Glutamatergic neuron (in vitro differentiated cells): ENCODE measurements at places on chromosomes 2 and 18. TPM values are rescaled to one million over a fixed set of nuclear protein-coding genes. Genes with fewer than 3 reads are reported as not detected.

The EFR3B gene
- 22.9 TPM for total RNA-seq

DNA sequence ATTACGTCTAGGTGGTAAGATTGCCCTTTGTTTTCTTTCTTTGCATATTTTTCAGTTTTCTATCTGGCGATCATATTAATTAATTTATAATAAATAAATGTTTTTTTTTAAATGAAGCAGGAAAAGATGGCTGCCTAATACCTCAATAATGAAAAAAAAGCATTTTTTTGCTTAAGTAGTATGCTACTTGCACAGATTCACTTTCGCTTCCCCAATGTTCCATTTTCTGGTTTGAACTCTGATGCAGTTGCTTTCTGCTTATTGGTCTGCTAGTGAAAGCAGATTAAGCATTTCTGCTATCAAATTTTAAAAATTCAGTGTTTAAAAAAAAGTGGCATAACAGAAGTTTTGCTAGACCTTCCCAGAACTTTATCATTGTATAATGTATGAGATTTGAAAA is 11.9 kb upstream of the TMEM182 start:
- no peak for DNase-seq
- no peak overlapping the region for H3K4me3 ChIP-seq
- H3K4me1 ChIP-seq: no peaks in the 10 kb centered on the region
- H3K27ac ChIP-seq: no peak overlapping the region
- H3K36me3 ChIP-seq: no peaks in the 10 kb centered on the region

DNA sequence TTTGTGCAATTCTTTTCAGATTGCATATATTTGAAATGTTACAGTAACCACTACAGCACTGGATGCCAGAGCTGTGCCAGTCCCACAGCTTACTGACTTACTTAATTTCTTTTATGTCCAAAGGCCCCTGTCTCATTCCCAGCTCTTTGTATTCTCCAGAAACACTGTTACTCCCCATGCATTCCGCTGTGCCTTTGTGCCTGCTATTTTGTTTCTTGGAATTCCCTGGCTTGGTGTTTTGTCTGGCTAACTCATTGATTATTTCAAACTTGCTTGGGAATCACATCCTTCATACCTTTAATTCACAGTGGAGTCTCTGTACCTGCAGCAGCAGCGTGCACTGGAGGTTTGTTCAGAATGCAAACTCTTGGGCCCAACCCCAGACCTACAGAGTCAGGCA is 601.9 kb upstream of the DDX18 start:
- no peak for DNase-seq
- H3K4me1 ChIP-seq: no peaks in the 10 kb centered on the region
- H3K27ac ChIP-seq: no peak overlapping the region
- H3K4me3 ChIP-seq: no peak overlapping the region
- H3K36me3 ChIP-seq: no peaks in the 10 kb centered on the region
- H3K27me3 ChIP-seq: no peaks in the 10 kb centered on the region

The SPHKAP gene
- total RNA-seq: 0.71 TPM

DNA sequence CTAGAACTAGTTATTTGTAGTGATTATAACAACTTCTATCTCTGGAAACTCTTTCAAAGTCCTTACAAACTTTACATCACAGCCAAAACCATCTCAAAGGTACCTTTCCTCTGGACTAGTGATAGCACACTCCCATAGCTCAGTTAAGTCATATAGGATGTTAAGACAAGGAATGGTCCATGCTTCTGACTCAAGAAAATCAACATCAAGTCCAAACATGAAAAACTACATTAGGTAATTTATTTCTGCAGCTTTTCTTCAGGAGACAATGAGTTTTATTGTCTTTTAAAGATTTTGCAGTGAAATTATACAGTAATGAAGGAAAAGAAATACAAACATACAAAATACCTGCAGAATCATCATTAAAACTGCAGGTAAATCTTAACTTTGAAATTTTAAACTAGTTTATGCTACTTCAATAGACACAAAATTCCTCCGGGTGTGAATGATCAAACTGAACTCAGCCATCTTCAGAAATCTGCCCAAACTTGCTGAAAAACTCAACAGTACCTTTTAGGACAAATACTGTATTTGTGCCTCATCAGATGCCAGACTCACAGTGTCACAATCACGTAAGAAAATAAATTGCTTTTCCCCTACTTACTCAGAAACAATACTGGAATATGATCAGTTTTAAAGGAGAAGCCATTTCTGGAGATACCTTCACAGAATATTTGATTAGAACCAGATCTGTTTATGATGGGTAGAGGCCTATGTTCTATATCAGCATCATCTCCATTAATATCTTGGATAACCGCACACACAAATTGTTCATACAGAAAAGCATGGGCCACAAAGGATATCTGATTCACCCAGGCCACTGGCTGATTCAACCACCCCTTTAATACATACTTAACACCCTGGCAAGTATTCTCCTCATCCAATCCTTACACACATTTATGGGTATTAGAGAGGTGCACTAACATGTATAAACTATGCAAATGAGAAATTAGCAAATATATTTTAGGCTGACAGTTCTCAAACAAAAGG is 2.6 kb downstream of the TMEM131 start:
- no peak for DNase-seq
- peak overlapping the region; percentile 97 for H3K4me3 ChIP-seq
- peaks cover 7% of the 10 kb centered on the region for H3K36me3 ChIP-seq
- peaks cover 23% of the 10 kb centered on the region for H3K4me1 ChIP-seq

The REEP1 gene
- total RNA-seq: 167 TPM

- H3K27me3 ChIP-seq: no peaks in the 10 kb centered on the region
- H3K4me1 ChIP-seq: peaks cover 9% of the 10 kb centered on the region
- H3K27ac ChIP-seq: no peak overlapping the region
- no peaks in the 10 kb centered on the region for H3K36me3 ChIP-seq
- H3K4me3 ChIP-seq: no peak overlapping the region
- DNase-seq: no peak
Measured at GRCh38 chr18:55953326-55953725, 365.3 kb upstream of the TCF4 start.

- no peak overlapping the region for H3K27ac ChIP-seq
- H3K4me3 ChIP-seq: no peak overlapping the region
- H3K4me1 ChIP-seq: no peaks in the 10 kb centered on the region
- no peak for DNase-seq
- H3K27me3 ChIP-seq: no peaks in the 10 kb centered on the region
Measured at GRCh38 chr2:16870491-16871076, 204.9 kb upstream of the CYRIA start.

The RANBP2 gene
- 105 TPM for total RNA-seq

GRCh38 chr2:32502941-32503340 is 124.9 kb upstream of the TTC27 start:
- no peak overlapping the region for H3K4me3 ChIP-seq
- H3K27ac ChIP-seq: no peak overlapping the region
- DNase-seq: no peak
- H3K4me1 ChIP-seq: no peaks in the 10 kb centered on the region
- no peaks in the 10 kb centered on the region for H3K36me3 ChIP-seq

DNA sequence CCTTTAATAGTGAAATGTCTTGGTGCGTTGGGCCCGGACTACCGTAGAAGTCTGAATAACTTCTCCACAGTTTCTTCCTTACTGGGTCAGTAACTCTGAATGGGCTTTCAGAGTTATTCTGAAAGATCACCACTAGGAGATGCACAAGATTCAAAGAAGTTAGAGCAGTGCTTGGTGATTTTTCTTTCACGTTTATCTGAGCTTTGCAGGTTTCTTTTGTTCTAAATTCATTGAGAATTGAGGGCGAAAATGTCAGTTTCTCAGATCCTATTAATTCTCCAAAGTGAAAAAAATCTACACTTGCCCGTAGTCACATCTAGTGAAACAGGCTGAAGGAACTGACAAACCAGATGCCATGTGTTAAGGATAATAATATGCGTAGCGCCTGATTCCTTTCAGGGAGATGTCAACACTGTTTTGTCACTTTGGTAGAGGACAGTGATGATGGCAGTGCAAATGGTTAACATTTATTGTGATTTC is 70.1 kb downstream of the QPCT start:
- no peak overlapping the region for H3K4me3 ChIP-seq
- peaks cover 6% of the 10 kb centered on the region for H3K27me3 ChIP-seq
- H3K4me1 ChIP-seq: peaks cover 26% of the 10 kb centered on the region
- no peaks in the 10 kb centered on the region for H3K36me3 ChIP-seq

The PROM2 gene
- 5.4 TPM for total RNA-seq

The LYPD6 gene
- total RNA-seq: 1.5 TPM

The ALPG gene
- 2.4 TPM for total RNA-seq

The LIPT1 gene
- 4.3 TPM for total RNA-seq

DNA sequence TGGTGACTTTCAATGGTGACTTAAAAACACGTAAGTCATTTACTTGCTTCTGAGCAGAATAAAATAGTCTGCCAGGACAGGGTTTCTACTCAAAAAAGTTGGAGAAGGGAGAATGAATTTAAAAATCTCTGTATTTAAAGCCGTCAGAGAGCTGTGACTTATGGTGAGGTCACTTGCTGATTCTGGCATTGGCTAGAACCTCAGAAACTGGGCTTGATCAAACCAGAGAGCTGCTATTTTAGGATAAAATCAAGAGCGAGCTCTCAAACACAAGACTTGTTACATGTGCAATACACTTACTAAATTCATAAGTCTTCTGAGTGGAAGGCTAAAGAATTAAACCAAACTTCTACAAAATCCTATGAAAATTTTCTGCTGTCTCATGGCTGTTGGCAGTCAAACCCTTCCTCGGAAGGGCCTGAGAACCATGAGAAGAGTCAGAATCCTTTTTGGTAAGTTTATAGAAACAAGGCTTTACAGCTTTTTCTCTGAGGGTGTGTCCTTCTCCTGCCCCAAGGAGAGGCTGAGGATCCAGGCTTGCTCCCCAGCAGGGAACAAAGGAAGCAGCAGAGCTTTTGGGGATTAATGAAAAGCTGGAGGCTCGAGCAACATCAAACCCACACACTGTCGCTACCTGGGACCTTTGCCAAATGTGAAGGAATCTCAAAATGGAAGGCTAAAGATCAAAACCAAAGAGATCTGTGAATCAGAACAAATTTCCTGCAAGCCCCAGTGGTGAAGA is 816.4 kb downstream of the SOCS6 start:
- DNase-seq: no peak
- no peaks in the 10 kb centered on the region for H3K27me3 ChIP-seq
- no peaks in the 10 kb centered on the region for H3K36me3 ChIP-seq
- no peak overlapping the region for H3K4me3 ChIP-seq
- H3K4me1 ChIP-seq: no peaks in the 10 kb centered on the region
- H3K27ac ChIP-seq: no peak overlapping the region

GRCh38 chr18:7032537-7032936 is 85.1 kb downstream of the LAMA1 start:
- no peaks in the 10 kb centered on the region for H3K36me3 ChIP-seq
- no peak overlapping the region for H3K4me3 ChIP-seq
- H3K27me3 ChIP-seq: no peaks in the 10 kb centered on the region
- H3K4me1 ChIP-seq: no peaks in the 10 kb centered on the region
- DNase-seq: no peak
- no peak overlapping the region for H3K27ac ChIP-seq

DNA sequence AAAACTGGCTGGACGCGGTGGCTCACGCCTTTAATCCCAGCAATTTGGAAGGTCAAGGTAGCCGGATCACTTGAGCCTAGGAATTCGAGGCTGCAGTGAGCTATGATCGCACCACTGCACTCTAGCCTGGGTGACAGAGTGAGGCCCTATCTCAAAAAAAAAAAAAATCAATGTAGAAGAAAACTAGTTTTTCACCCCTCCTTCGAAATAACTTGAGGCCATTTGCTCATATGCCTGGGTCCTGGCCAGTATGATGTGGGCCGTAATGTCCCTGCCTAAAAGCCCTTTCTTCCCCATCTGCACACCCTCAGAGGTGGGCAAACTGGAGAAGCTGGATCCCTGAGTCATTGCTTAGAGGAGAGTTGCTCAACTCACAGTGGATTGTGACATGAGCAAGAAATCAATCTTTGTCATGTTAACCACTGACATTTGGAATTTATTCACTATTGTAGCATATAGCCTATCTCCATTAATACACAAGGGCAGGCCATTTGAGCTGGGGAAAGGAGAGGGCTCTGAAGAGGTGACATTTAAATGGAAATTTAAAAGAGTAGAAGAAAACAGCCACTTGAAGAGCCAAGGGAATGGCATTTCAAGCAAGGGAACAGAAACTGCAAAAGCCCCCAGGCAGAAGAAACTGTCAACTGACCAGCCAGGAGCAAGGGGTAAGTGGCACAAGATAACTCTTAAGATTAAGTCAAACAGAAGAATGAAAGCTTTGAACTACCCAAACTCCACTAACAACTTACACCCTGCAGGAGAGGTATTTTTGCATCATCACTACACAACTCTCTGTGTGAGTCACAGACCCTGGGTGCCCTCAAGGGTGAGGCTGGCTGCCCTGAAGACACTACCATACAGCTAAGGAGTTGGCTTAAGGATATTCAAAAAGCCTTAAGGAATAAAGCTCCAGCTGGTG is 7.6 kb upstream of the METTL21A start:
- H3K4me1 ChIP-seq: peaks cover 12% of the 10 kb centered on the region
- H3K27me3 ChIP-seq: peaks cover 8% of the 10 kb centered on the region
- H3K27ac ChIP-seq: no peak overlapping the region
- DNase-seq: no peak
- no peak overlapping the region for H3K4me3 ChIP-seq

GRCh38 chr2:128325611-128326181 is 7.0 kb upstream of the HS6ST1 start:
- no peak overlapping the region for H3K4me3 ChIP-seq
- peaks cover 5% of the 10 kb centered on the region for H3K27me3 ChIP-seq
- DNase-seq: no peak
- peaks cover 6% of the 10 kb centered on the region for H3K4me1 ChIP-seq
- no peaks in the 10 kb centered on the region for H3K36me3 ChIP-seq
- H3K27ac ChIP-seq: no peak overlapping the region

The CPS1 gene
- total RNA-seq: 31.1 TPM

DNA sequence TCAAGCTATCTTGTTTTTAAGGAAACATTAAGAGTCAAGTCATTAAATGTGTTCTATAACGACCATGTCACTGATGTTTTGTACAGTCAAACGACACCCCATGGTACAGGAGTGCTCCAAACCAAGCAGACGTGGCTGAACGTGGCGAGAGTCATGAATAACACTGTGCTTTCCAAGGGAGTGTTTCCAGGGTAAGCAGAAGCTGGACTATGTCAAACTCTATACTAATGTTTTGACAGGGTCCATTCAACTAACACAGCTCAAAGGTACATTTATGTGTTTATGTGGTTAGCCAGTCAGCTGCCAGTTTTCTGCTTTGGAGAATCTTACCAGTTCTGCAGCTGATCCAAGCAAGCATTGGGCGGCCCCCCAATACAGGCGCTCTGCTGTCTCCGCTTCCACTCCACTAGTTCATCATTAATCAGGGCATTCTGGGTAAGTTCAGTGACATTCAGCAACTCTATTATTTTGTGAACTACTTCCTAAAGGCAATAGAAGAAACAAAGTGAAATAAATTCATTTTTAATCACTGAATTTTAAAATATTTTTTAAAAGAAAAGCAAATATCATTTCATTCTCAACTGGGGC is 16.4 kb downstream of the STAT1 start:
- H3K27ac ChIP-seq: no peak overlapping the region
- no peaks in the 10 kb centered on the region for H3K27me3 ChIP-seq
- H3K36me3 ChIP-seq: peaks cover 7% of the 10 kb centered on the region

GRCh38 chr2:101534149-101534611 is 59.3 kb upstream of the RFX8 start:
- no peaks in the 10 kb centered on the region for H3K36me3 ChIP-seq
- no peak overlapping the region for H3K27ac ChIP-seq
- H3K4me3 ChIP-seq: no peak overlapping the region
- no peak for DNase-seq
